Osteocyte (in vitro differentiated cells): ENCODE measurements at places on chromosomes 11 and 22. TPM values are rescaled to one million over a fixed set of nuclear protein-coding genes. Genes with fewer than 3 reads are reported as not detected.
A peak's percentile ranks its signal among the peaks of the same experiment; 100 is the strongest.

The CD3G gene
- total RNA-seq, result not detected in 2 replicates

The GNG3 gene
- not detected in 2 replicates for total RNA-seq

The OR2AG1 gene
- total RNA-seq, result not detected in 2 replicates

The ACAT1 gene
- total RNA-seq, result 54.0 and 55.6 TPM in 2 replicates

The LMNTD2 gene
- 6.0 and 6.4 TPM in 2 replicates for total RNA-seq

The ACTN3 gene
- total RNA-seq, result 0.11 TPM in 1 of 2 replicates, not detected in the other

The MRPL11 gene
- total RNA-seq, result 42.1 and 45.4 TPM in 2 replicates

The SUSD2 gene
- total RNA-seq, result 4.2 and 4.5 TPM in 2 replicates

GRCh38 chr11:63556404-63557013, 6.7 kb downstream of the PLAAT2 start:
- no peaks in the 10 kb centered on the region for H3K36me3 ChIP-seq
- peak; percentile 64 for DNase-seq
- H3K4me1 ChIP-seq, result no peaks in the 10 kb centered on the region
- H3K27me3 ChIP-seq, result peaks cover 32% of the 10 kb centered on the region

DNA sequence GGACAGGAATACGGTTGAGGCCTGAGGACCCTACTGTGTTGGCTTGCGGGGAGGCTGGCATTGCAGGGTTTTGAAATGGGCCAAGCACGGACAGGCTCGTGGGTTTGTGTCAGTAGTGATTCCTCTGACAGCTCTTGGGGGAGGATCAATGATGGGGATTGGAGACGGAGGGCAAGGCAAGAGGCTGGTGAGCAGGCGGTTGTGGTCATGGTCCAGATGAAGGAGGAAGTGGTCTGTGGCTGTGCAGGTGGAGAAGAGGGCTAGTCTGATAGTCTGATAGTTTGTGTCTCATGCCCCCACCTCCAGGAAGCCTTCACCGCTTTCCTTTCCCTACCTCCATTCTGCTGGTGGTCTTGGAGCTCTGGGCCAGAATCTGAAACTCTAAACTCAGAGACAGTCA, 3.0 kb downstream of the MAFF start:
- H3K4me1 ChIP-seq, result peaks cover 37% of the 10 kb centered on the region
- no peaks in the 10 kb centered on the region for H3K36me3 ChIP-seq
- H3K4me3 ChIP-seq, result peak overlapping the region; percentile 2
- DNase-seq, result no peak
- no peaks in the 10 kb centered on the region for H3K27me3 ChIP-seq

- H3K27me3 ChIP-seq, result peaks cover 12% of the 10 kb centered on the region
- H3K27ac ChIP-seq, result no peak overlapping the region
- no peak overlapping the region for H3K4me3 ChIP-seq
These were observed 25.8 kb upstream of the LMO1 start for GRCh38 chr11:8289492-8289918.

- peaks cover 35% of the 10 kb centered on the region for H3K4me1 ChIP-seq
- H3K36me3 ChIP-seq, result no peaks in the 10 kb centered on the region
- no peak overlapping the region for H3K4me3 ChIP-seq
- DNase-seq, result no peak
These were observed 232.2 kb downstream of the FAM76B start for GRCh38 chr11:95557376-95557775.

- no peaks in the 10 kb centered on the region for H3K36me3 ChIP-seq
- H3K27me3 ChIP-seq, result no peaks in the 10 kb centered on the region
- DNase-seq, result no peak
- no peak overlapping the region for H3K27ac ChIP-seq
- no peak overlapping the region for H3K4me3 ChIP-seq
These were observed 103.9 kb downstream of the TIMP3 start for GRCh38 chr22:32905400-32905799.

DNA sequence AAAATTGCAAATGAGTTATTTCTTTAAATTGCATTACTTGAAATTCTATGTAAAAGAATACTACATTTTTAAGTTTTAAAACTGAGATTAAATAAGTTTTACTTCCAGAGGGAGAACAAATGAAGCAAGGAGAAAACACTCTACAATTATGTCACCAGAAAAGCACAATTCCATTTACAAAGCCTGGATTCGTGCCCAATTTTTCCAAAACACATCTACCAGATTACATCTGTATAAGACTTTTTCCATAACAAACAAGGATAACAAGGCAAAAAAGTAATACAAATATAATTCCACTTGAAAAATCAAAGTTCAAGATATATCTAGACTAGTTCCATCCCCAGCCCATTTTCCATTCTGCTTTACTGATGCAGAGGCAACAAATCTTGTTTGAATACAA, 40.5 kb downstream of the MTMR2 start:
- H3K36me3 ChIP-seq, result peaks cover 28% of the 10 kb centered on the region
- no peak overlapping the region for H3K4me3 ChIP-seq
- peaks cover 20% of the 10 kb centered on the region for H3K4me1 ChIP-seq
- no peak overlapping the region for H3K27ac ChIP-seq
- H3K27me3 ChIP-seq, result no peaks in the 10 kb centered on the region

DNA sequence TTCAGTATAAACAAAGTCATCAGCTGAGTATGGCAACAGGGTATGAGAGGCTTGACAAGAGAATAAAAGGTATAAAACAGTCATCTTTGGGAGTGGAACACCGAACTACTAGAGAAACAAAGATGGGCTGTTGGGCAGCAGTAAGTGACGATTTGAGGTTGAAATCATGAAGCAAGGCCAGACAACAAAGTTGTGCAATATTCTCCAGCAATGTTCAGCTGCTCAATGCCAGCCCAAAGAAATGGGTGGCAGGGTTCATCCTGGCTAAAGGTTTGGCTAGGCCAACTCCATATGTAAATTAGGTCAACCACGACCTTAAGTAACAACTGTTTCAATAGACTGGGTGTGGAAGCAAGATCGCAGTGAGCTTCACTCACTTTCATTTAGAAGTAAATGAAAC, 6.2 kb downstream of the APIP start:
- no peak overlapping the region for H3K27ac ChIP-seq
- H3K4me3 ChIP-seq, result no peak overlapping the region
- no peaks in the 10 kb centered on the region for H3K27me3 ChIP-seq
- H3K36me3 ChIP-seq, result peaks cover 10% of the 10 kb centered on the region

DNA sequence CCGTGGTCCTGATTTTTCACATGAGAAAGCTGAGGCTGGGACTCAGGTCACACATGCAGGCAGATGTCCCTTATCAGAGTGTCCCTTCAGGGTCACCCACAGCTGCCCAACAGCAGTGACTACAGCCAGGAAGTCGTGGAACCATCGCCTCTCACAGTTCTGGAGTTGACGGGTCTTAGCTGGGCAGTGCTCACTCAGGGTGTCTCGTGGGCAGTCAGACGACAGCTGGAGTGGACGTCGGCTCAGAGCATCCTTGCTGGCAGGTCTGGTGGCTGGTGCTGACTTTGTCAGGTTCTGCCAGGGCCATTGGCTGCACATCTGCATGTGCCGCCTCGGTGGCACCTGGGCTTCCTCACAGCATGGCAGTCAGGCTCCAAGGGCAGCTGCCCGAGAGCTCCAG, 35.6 kb upstream of the TH start:
- peaks cover 11% of the 10 kb centered on the region for H3K27me3 ChIP-seq
- peak; percentile 77 for DNase-seq
- no peak overlapping the region for H3K4me3 ChIP-seq
- H3K27ac ChIP-seq, result no peak overlapping the region
- peaks cover 1% of the 10 kb centered on the region for H3K4me1 ChIP-seq
- H3K36me3 ChIP-seq, result no peaks in the 10 kb centered on the region

- peaks cover 36% of the 10 kb centered on the region for H3K4me1 ChIP-seq
- H3K27ac ChIP-seq, result no peak overlapping the region
- H3K27me3 ChIP-seq, result no peaks in the 10 kb centered on the region
- H3K36me3 ChIP-seq, result no peaks in the 10 kb centered on the region
These were observed 14.5 kb downstream of the DGCR2 start for GRCh38 chr22:19107730-19108074.

GRCh38 chr11:2205981-2206690, 34.5 kb upstream of the TH start:
- peaks cover under 1% of the 10 kb centered on the region for H3K4me1 ChIP-seq
- no peaks in the 10 kb centered on the region for H3K36me3 ChIP-seq
- no peak overlapping the region for H3K27ac ChIP-seq
- DNase-seq, result peak; percentile 68
